ENCODE measurements at places on chromosomes 1 and 21.

- no peak for DNase-seq
Observed at GRCh38 chr1:227856147-227856858, 40.8 kb downstream of the PRSS38 start.

- no peak for DNase-seq
Observed at GRCh38 chr1:230555814-230556213, 86.5 kb upstream of the COG2 start.

GRCh38 chr1:48061162-48062136 is 64.3 kb upstream of the TRABD2B start:
- peak; percentile 43 for DNase-seq

- no peak for DNase-seq
Observed at GRCh38 chr1:225688345-225688744, 35.4 kb upstream of the ENAH start.

- DNase-seq = no peak
Observed at GRCh38 chr1:44820328-44821239, 12.3 kb downstream of the BTBD19 start.

- DNase-seq = no peak
Observed at GRCh38 chr1:46412893-46413595, 18.9 kb downstream of the FAAH start.

DNA sequence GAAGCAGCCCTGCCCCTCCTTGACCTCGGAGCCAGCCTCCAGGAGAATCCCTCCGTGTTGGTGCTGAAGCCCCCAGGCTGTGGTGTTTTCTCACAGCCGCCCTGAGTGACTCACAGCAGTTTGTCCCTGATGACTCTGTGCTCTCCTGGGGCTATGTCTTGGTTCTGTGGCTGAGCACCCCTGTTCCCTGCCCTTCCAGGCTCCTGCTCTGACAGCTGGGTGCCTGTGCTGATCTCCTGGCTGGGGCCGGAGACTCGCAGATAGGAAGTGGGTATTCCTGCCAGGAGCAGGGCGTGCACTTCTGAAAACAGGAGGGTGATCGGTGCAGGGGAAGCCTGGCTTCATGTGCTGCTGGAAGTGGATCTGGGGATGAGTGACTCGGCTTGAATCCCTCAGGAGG is 34.5 kb downstream of the POFUT2 start:
- DNase-seq = no peak

- no peak for DNase-seq
Observed at GRCh38 chr1:185044387-185044786, 971 bp upstream of the RNF2 start.

- no peak for DNase-seq
Observed at GRCh38 chr1:32764826-32765569, 52.2 kb downstream of the YARS1 start.

GRCh38 chr1:37495875-37496274 is 18.7 kb downstream of the MEAF6 start:
- DNase-seq = no peak

DNA sequence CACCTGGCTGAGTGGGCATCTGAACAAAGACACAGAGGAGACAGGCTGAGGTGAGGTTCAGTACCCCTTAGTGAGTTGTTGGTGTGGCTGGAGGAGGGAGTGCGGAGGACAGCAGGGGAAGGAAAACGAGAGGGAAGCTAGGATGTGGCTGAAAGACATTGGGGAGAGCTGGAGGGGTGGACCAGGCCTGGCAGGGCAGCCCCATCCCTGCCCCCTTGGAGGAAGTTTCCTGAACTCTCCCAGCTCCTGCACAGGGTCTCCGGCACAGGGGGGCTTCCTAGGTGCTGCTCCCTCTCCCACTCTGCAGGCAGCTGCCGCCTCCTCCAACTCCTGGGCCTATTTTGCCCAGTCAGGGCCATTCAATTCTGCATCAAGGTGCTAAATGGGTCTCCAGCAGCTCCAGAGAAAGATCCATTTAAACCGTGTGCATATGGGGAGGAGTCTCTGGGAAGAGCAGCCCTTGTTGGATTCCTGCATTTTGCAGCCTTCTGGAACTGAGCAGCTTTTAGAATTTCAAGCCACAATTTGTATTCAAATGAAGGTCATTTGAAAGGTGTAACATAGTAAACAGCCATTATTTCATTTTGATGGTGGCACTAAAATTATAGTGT is 193.9 kb downstream of the CAMTA1 start:
- DNase-seq = no peak

DNA sequence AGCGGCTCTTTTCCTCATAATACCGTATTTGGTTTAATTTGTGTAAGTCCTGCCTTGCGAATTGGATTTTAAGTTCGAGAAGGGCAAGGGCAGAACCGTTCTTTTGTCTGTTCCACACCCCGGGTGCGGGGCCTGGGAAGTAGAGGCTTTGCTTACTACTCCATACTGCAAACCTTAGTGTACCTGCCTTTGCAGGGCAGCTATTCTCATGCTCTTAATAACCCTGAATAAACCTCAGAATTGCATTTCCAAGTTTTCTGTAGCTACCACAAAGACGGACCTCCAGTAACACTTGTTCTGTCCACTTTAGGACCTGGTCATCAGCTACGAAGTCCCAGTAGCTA is 657 bp upstream of the HNRNPU start:
- peak; percentile 7 for DNase-seq

- DNase-seq = no peak
Observed at GRCh38 chr1:22563671-22564602, 648 bp downstream of the EPHA8 start.

- DNase-seq = no peak
Observed at GRCh38 chr1:110189181-110189580, 20.9 kb upstream of the KCNC4 start.

DNA sequence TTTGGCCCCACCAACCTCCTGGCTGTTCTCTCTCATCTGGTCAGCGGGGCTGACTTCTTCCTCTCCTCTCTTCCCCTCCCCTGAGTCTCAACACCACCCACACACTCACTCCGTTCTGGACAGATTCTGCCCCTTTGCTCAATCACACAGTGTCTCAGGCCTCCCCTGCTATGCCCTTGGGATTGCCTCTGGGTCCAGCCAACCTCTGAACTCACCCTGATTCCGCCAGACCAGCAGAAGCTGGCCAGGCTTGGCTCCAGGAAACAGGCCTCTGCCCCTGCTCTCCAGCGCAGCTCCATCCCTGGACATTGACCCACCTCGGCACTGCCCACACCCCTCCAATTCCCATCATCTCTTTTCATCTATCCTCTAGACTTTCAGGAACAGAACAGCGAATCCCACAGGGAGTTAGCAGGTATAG is 22.1 kb downstream of the AHDC1 start:
- DNase-seq = no peak

DNA sequence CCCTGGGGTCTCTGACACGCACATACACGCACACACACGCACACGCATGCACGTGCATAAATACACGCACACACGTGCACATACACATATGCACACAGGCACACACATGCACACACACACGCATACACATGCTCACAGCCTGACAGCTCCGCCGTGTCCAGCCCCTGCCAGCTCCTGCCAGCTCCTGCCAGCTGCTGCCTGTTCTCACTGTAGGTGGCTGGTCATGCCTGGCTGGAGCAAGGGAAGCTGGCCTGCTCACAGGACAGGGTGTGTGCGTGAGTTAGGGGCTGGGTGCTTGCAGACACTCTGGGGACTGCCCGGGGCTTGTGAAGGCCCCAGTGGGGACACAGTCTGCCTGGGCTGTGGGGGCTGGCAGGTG is 4.9 kb downstream of the PLCH2 start:
- DNase-seq = no peak

DNA sequence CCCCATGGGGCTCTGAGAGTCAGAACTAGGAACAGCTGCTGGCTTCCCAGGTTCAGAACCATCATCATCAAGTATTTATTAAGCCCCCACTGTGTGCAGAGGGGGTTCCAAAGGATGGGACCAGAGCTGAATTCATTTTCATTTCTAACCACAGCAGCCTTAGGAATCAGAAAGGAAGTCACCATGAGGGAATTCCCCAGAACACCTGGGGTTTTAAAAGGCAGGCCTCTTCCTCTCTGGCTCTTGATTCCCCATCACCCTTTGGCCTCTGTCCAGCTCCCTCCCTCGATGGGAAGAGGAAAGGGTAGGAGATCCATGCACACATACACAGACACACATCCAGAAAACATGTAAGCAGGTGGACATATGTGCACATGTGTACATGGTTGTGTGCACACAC is 1.3 kb upstream of the KCNN3 start:
- no peak for DNase-seq

DNA sequence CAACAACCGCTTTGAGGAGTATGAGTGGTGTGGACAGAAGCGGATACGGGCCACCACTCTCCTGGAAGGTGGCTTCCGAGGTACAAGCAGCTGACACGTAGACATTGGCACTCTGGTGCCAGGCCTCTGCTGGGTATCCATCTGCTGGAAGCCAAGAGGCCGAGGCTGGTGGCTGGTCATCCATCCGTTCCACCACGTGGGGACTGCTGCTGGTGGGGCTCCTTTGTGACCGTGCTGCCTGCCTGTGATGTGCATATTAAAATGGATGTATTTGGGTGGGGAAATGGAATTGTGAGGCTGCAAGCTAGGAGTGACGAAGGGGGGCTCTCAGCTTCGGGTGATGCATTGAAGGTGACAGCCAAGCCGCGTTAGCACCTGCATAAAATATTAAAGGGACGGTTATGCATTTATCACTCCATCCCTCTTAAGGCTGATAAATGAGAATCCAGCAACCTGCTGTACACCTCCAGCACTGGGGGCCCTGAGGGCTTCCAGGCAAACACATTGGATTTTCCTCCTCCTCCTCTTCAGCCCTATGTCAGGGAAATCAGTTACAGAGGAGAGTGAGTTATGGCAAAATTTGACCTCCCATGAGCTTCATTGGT is 38.1 kb downstream of the TMEM53 start:
- DNase-seq = no peak

DNA sequence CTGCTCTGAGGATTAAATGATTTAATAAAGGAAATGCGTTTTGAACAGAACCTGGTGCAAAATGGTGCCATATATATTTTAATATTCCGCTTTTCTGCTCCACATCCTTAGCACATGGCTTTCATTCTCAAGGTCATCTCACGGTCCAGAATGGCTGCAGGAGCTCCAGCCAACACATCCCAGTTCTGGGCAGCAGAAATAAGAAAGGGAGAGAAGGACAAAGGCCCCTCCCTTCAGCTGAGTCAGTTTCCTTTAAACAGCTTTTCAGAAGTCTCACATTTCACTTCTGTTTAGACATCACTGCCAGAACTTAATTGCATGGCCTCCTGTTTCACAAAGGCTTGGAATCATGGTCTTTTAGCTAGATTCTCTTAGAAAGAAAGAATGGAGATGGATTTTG is 75.2 kb upstream of the LRRN2 start:
- no peak for DNase-seq

DNA sequence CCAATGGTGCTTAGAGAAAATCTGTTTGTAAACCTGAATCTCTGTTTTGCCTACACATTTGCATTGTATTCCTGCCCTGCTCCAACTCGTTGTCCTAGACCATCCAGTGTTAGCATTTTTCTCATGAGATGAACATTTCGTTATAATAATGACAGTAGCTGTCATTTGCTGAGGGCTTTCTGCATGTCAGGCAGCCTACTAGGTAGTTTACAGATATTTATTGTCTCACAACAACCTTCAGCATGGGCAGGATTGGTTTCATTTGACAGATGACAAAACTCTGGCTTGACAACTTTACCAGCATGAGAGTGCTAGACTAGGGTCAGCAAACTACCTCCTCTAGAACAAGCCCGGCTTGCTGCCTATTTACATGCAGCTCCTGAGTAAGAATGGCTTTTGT is 10.1 kb downstream of the ST6GALNAC3 start:
- DNase-seq = no peak

GRCh38 chr21:46112725-46113215 is 14.9 kb downstream of the COL6A2 start:
- no peak for DNase-seq

GRCh38 chr1:163055531-163055930 is 13.6 kb upstream of the RGS4 start:
- DNase-seq = peak; percentile 66

GRCh38 chr21:44084496-44085241 is 22.5 kb upstream of the PWP2 start:
- no peak for DNase-seq

DNA sequence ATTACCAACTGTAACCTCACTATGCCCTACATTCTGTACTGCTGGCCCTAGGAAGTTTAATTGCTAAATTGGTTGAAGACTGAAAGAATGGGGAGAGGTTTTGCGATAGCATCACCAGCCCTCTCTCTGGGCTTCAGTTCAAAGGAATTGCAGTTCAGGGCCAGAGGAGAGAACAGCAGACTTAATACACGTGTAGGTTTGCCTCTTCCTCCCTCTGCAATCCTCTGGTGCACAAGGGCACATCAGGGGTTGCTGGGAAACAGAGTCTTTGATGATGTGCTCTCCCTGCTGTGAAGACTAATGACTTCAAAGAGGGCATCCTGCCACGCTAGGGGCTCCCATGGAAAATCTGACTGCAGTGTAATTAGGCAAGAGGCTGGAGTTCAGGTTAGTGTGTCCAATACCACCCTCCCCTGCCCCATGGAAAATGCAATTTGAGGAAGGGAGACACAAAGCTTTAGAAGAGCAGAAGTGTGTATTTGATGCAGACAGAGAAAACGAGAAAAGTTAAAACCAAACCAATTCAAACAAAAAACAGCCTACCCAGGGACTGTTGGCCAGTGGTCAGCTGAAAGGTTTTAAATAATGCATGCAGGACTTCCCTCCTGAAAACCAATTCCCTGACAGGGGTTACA is 167.9 kb downstream of the ASTN1 start:
- no peak for DNase-seq

DNA sequence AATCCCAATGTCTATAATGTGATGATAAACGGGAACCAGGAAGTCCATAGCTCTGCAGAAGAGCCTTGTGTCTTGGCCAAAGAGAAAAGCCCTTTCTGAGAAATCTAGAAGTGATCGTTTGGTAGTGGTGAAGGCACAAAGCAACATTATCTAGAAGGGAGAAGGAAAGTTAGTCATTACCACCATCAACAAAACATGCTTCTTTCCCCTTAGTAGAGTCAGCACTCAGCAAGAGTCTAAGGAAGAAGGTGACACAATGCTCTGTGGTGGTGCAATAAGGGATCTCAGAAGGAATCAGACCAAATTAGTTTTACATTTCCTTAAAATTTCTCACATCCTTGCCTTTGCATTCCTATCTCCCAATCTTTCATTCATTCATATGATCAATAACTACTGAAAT is 134.4 kb upstream of the PRDX6 start:
- DNase-seq = no peak

- peak; percentile 79 for DNase-seq
Observed at GRCh38 chr1:10796029-10796944, at the start of gene CASZ1. CASZ1 (minus strand) TSS chr1:10796646; CDS start chr1:10693889, 102,757 bp downstream.

DNA sequence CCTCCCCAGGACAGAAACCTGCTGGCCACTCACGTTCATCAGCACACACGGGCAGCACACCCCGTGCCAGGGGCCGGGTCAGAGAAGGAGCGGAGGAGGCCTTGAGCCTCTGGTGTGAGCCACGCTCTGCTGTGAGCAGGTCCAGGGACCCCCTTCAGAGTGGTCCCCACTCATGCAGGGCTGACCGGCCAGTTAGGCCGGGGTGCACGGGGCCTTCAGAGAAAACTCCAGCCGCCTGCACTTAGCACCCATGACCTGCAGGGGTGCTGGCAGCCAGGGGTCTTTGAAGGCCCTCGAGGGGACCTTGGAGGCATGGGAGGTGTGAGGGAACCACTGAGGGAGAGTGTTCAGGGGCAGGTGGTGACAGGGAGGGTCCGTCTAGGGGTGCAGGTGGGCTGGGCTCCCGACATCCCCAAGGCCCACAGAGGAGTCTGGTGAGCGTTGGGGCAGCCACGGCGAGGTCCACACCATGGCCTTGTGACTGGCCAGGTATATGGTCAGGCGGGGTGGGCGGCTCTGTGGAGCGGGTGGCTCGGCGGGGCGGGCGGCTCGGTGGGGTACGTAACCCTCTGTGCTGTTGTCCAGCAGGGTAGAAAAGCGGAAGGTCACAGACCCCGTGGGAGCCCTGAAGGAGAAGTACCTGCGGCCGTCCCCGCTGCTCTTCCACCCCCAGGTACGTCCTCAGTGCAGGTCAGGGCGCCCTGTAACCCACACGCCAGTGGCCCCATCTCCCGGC is 40.3 kb upstream of the ARHGEF16 start:
- no peak for DNase-seq
